Aortic smooth muscle cell (primary cell): ENCODE measurements at places on chromosomes 11 and 22. TPM values are rescaled to one million over a fixed set of nuclear protein-coding genes. Genes with fewer than 3 reads are reported as not detected.

C22orf31 gene
- not detected in 2 replicates for total RNA-seq

C11orf65 gene
- 0.62 and 1.2 TPM in 2 replicates for total RNA-seq

SCGB1D2 gene
- not detected in 2 replicates for total RNA-seq

NLRP14 gene
- 0.37 and 0.92 TPM in 2 replicates for total RNA-seq

DGCR6 gene
- 0.19 and 0.40 TPM in 2 replicates for total RNA-seq

PTPRCAP gene
- 0.25 and 0.26 TPM in 2 replicates for total RNA-seq

SEPTIN3 gene
- total RNA-seq: not detected in 2 replicates

ESAM gene
- total RNA-seq: 7.0 and 13.6 TPM in 2 replicates

ZNF280B gene
- total RNA-seq: under 0.01 and 0.06 TPM in 2 replicates

KCNK4 gene
- total RNA-seq: not detected in 2 replicates

DEFB131B gene
- not detected in 2 replicates for total RNA-seq

PGM2L1 gene
- 4.5 and 7.0 TPM in 2 replicates for total RNA-seq

OR56A1 gene
- total RNA-seq: not detected in 2 replicates

GSTT2B gene
- 0.79 and 1.2 TPM in 2 replicates for total RNA-seq

TYR gene
- total RNA-seq: not detected in 2 replicates

ANGPTL5 gene
- total RNA-seq: 0.25 and 0.92 TPM in 2 replicates

SLC7A4 gene
- not detected in 2 replicates for total RNA-seq

MUS81 gene
- total RNA-seq: 38.2 and 48.4 TPM in 2 replicates

TRIM48 gene
- not detected in 2 replicates for total RNA-seq

LARGE2 gene
- total RNA-seq: not detected in 2 replicates

CABP7 gene
- total RNA-seq: under 0.01 TPM in 1 of 2 replicates, not detected in the other

NCAM1 gene
- 0.13 and 0.50 TPM in 2 replicates for total RNA-seq

OR2AT4 gene
- not detected in 2 replicates for total RNA-seq

ACR gene
- total RNA-seq: not detected in 2 replicates

TMEM191B gene
- total RNA-seq: 1.6 and 3.1 TPM in 2 replicates

SERHL2 gene
- 4.7 and 6.6 TPM in 2 replicates for total RNA-seq

CALCB gene
- total RNA-seq: not detected in 2 replicates

YPEL4 gene
- total RNA-seq: 0.79 and 1.4 TPM in 2 replicates

STX3 gene
- 16.5 and 25.9 TPM in 2 replicates for total RNA-seq

MYRF gene
- total RNA-seq: 0.40 and 0.44 TPM in 2 replicates

MYO7A gene
- total RNA-seq: 0.26 and 0.44 TPM in 2 replicates

SLC17A6 gene
- not detected in 2 replicates for total RNA-seq

LYVE1 gene
- 3.3 and 3.8 TPM in 2 replicates for total RNA-seq
